Astrocyte (in vitro differentiated cells and primary cell): ENCODE measurements at places on chromosomes 6 and 20. TPM values are rescaled to one million over a fixed set of nuclear protein-coding genes. Genes with fewer than 3 reads are reported as not detected.

Gene OVOL2
- total RNA-seq, result 0.57 TPM in 1 of 2 replicates, not detected in the other

Gene MROH8
- total RNA-seq, result 1.2 and 1.3 TPM in 2 replicates

Gene CCDC170
- 0.10 and 0.14 TPM in 2 replicates for total RNA-seq

Gene RFX6
- total RNA-seq, result not detected in 2 replicates

Gene FAM83C
- not detected in 2 replicates for total RNA-seq

Gene ARMC12
- total RNA-seq, result 0.25 TPM in 1 of 2 replicates, not detected in the other

DNA sequence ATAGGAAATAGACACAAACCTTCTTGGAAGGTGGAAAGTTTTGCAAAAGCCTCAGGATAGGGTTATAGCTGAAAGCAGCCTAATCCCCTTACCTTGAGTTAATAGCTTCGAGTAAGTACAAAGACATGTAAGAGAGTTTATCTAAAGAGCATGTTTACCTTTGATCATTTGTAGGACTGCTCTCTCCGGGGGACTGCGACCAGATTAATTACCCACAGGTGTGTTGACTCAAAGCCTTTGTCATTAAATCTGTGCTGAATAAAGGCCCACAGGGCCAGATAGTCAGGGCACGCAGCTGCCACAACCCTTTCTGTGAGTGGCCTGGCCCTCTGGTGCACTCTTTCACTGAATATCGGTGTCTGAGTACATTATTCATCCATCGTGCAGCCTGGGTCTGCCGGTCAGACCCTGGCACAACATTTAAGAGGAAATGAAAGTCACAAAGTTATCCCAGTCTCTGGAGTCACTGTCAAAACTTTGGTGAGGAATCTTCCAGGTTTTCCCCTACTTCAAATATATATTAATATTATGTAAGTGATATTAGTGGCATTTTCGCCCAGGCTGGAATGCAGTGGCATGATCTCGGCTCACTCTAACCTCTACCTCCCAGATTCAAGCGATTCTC, 5.4 kb upstream of the MICA start:
- H3K36me3 ChIP-seq, result no peaks in the 10 kb centered on the region
- H3K4me1 ChIP-seq, result peaks cover 18% of the 10 kb centered on the region
- no peaks in the 10 kb centered on the region for H3K27me3 ChIP-seq
- no peak overlapping the region for H3K4me3 ChIP-seq
- no peak for DNase-seq
- no peak overlapping the region for H3K27ac ChIP-seq

DNA sequence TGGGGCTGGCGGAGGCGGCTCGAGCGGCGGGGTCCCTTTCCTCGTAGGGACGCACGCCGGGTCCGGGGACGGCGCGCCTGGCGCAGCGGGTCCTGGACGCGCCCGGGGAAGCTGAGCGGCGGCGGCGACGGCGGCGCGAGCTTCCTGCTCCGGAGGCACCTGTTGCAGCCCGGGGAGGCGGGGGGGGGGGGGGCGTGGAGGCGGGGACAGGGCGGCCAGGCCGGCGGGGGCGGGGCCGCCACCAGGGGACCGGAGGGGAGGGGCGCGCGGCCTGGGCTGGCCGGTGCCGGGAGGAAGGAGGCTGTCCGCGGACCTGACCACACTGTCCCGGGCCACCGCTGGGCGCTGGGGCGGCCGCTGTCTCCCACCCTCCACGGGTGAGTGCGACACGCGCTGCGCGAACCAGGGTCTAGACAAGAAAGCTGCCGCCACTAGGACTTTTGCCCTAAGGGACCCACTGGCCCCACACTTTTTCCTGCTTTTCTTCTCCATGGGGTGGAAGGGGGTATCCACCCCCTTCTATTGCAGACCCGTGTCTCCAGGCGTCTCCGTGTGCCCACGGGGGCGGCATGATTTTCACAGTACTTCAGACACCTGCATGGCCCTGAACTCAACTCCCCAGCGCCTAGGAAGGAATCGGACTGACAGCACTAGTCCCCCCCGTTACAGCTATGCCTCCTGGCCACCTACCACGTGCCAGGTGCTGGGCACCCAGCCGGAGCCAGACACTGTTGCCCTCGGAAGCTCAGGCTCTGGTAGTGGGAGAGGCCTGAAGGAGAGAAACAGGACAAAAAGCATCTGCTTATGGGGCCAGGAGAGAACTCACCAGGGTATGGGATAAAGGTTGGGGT, at the start of gene NFATC2:
Gene NFATC2, minus strand, starts transcription at position 149 of the 851 bp plus-strand sequence. CDS start 220 bp downstream, outside the sequence.
- H3K4me3 ChIP-seq, result peak within 1 kb of the TSS; percentile 9
- H3K27me3 ChIP-seq, result no peaks in the 10 kb centered on the region
- no peak within 1 kb of the TSS for H3K27ac ChIP-seq
- H3K4me1 ChIP-seq, result peaks cover 12% of the 10 kb centered on the region

DNA sequence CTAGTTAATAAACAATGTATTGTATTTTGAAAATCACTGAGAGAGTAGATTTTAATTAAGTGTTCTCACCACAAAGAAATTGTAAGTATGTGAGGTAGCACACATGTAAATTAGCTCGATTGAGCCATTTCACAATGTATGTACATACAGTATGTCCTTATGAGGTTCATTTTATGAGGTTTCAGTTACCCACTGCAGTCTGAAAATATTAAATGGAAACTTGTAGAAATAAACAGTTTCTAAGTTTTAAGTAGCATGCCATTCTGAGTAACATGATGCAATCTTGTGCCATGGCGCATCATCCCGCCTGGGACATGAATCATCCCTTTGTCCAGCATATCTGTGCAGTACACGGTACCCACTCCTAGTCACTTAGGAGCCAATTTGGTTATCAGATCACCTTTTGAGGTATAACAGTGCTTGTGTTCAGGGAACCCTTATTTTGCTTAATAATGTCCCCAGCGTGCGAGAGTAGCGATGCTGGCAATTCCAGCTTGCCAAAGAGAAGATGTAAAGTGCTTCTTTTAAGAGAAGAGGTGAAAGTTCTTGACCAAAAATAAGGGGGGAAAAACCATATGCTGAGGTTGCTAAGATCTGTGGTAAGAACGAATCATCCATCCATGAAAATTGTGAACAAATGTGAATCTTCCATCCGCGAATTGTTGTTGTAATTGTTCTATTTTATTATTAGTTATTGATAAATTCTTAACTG, 64.7 kb downstream of the KCNS1 start:
- H3K27ac ChIP-seq, result peak overlapping the region; percentile 33
- no peaks in the 10 kb centered on the region for H3K27me3 ChIP-seq
- H3K4me1 ChIP-seq, result peaks cover 13% of the 10 kb centered on the region
- peak; percentile 58 for DNase-seq
- no peak overlapping the region for H3K4me3 ChIP-seq

GRCh38 chr6:84284428-84285049, 57.1 kb upstream of the CEP162 start:
- no peak for DNase-seq
- no peaks in the 10 kb centered on the region for H3K36me3 ChIP-seq
- no peak overlapping the region for H3K4me3 ChIP-seq
- H3K27me3 ChIP-seq, result no peaks in the 10 kb centered on the region
- H3K27ac ChIP-seq, result no peak overlapping the region

GRCh38 chr20:54199283-54199682, 8.6 kb upstream of the PFDN4 start:
- DNase-seq, result no peak
- no peaks in the 10 kb centered on the region for H3K36me3 ChIP-seq
- H3K27ac ChIP-seq, result no peak overlapping the region
- peaks cover 3% of the 10 kb centered on the region for H3K27me3 ChIP-seq
- no peak overlapping the region for H3K4me3 ChIP-seq
- no peaks in the 10 kb centered on the region for H3K4me1 ChIP-seq

DNA sequence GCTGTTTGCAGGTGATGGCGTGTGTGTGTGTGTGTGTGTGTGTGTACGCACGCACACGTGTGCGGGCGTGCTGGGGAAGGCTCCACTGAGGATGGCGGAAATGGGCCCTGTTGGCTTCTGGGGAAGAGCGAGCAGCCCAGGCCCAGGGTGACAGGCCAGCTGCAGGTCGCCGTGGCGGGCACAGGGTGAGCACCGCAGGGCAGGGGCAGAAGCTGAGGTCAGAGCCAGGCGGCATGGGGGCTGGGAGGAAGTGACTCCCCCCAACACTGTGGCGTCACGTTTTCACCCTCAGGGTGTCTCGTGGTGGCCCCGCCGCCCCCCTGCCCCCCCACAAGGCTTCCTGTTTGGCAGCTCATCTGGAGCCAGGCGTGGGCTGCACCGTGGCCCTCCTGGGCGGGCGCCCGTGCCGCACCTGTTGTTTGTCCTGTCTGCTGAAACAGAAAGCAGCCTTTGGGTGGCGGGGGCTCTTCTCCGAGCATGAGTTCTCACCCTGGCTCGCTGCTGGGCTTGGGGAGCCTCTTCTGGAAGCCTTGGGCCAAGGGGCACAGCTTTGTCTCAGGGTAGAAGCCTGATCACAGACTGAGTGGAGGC, 7.1 kb downstream of the RBM38 start:
- no peak overlapping the region for H3K4me3 ChIP-seq
- H3K36me3 ChIP-seq, result no peaks in the 10 kb centered on the region
- no peak overlapping the region for H3K27ac ChIP-seq
- H3K4me1 ChIP-seq, result peaks cover 26% of the 10 kb centered on the region
- DNase-seq, result no peak

DNA sequence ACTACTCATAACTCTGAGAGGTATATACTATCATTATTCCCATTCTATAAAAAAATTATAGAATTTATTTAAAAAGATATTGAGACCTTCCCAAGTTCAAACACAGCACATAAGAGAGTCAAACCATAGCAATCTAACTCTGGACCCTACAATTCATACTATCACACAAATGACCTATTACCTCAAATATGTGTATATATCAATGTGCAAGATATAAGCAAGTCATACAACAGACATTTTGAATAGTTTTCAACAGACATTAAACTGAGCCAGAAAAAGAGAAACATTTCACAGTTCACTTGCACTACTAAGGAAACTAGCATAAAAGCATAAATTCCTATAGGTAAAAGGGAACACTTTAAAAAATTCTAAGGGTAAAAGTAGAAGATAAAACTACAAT, 11.7 kb downstream of the PHIP start:
- no peak overlapping the region for H3K4me3 ChIP-seq
- no peak for DNase-seq
- H3K36me3 ChIP-seq, result peaks cover 3% of the 10 kb centered on the region
- no peaks in the 10 kb centered on the region for H3K27me3 ChIP-seq
- no peaks in the 10 kb centered on the region for H3K4me1 ChIP-seq

GRCh38 chr20:5864873-5865587, 85.3 kb downstream of the TRMT6 start:
- peaks cover 26% of the 10 kb centered on the region for H3K4me1 ChIP-seq
- DNase-seq, result peak; percentile 60
- no peak overlapping the region for H3K4me3 ChIP-seq
- peak overlapping the region; percentile 22 for H3K27ac ChIP-seq
- H3K27me3 ChIP-seq, result no peaks in the 10 kb centered on the region
- H3K36me3 ChIP-seq, result no peaks in the 10 kb centered on the region

DNA sequence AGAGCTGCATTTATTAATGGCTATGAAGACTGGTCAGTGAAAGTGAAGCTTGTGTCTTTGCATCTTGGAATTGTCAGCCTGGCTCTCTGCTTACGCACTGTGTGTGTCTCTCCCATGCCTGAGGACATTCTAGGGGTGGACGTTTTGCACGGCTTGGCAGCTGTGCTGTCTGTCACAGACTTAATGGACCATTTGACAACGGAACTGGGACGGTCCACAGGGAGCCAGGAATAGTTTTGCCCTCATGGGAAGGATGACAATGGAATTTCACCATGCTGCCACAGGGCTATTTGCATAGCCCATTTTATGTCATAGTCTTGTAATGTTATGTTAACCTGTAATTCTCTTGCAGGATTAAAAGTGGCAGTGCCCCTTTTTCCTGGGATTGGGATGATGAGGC, 44.7 kb downstream of the OR2B6 start:
- H3K4me3 ChIP-seq, result no peak overlapping the region
- no peak overlapping the region for H3K27ac ChIP-seq
- no peaks in the 10 kb centered on the region for H3K36me3 ChIP-seq
- H3K4me1 ChIP-seq, result no peaks in the 10 kb centered on the region

DNA sequence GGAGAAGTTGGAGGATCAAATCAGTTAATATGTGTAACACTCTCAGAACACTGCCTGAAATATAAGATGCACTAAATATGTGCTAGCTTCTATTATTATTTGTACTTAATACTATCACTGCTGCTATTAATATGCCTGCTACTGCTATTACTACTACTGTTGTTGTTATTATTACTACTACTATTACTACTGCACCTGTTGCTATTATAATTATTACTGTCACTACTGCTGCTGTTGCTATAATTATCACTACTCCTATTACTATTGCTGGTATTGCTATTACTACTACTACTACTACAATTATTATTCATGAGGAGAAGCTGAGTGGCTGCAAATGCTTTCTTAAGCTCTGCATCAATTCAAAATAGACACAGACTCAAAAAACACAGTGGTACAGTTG, 16.7 kb upstream of the SSTR4 start:
- no peak overlapping the region for H3K27ac ChIP-seq
- H3K36me3 ChIP-seq, result no peaks in the 10 kb centered on the region
- no peaks in the 10 kb centered on the region for H3K4me1 ChIP-seq
- DNase-seq, result no peak

DNA sequence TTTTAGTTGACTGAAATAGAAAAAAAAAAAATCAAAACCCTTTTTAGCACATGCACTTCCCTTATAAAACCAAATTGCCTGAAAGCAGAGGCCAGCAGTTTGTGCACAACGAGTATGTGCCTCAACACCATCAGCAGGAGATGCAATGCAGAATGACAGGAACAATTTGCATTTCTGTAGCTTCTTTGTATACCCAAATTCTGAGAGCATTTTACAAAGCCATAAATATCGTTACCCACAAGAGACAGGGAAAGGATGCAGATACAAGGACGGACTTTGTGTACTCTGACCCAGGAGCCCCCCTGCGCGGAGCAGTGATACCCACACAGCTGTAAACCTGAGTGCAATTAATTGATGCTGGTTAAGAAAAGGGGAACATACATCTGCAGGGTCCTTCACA, 285.6 kb downstream of the PRKN start:
- H3K36me3 ChIP-seq, result no peaks in the 10 kb centered on the region
- DNase-seq, result no peak
- no peaks in the 10 kb centered on the region for H3K27me3 ChIP-seq
- H3K4me1 ChIP-seq, result no peaks in the 10 kb centered on the region
- H3K27ac ChIP-seq, result no peak overlapping the region

DNA sequence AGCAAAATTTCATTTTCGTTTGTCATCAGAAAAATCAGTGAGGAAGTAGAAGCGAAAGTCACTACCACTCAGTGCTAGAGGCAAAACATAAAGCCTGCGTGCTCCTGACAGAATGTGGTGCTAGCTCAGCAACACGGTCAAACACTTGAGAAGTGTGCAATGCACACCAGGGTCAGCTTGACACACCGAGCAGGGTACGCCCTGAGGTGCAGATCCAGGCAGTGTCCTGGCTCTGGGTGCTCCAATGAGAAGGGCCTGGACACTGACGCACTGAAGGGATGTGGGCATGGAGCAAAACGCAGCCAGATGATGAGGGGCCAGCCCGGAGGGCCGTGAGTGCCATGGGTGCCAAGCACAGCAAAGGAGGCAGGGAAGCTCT, 5.9 kb downstream of the RNASET2 start:
- H3K4me3 ChIP-seq, result no peak overlapping the region
- H3K4me1 ChIP-seq, result peaks cover 3% of the 10 kb centered on the region
- no peaks in the 10 kb centered on the region for H3K27me3 ChIP-seq
- no peaks in the 10 kb centered on the region for H3K36me3 ChIP-seq
